Stimulated activated CD4-positive, alpha-beta T cell treated with anti-CD3 and anti-CD28 coated beads, TNF-alpha, amount 100 ng/mL, for 1 hour (primary cell): ENCODE measurements at places on chromosomes 2 and 18.

GRCh38 chr2:54000524-54000923 is 29.7 kb upstream of the PSME4 start:
- DNase-seq = no peak

DNA sequence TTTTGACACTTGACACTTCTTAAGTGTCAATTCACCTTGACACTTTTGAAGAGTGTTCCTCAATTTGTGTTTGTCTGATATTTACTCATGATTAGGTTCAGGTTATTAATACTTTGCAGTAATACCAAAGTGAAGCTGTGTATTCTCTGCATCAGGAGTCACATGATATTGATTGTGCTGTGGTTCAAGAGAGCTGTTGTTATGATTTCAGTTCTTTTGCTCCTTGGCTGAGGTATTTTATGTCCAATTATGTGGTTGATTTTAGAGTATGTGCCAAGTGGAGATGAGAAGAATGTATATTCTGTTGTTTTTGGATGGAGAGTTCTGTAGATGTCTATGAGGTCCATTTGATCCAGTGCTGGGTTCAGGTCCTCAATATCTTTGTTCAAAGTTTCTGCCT is 17.2 kb downstream of the EHBP1 start:
- no peak for DNase-seq

DNA sequence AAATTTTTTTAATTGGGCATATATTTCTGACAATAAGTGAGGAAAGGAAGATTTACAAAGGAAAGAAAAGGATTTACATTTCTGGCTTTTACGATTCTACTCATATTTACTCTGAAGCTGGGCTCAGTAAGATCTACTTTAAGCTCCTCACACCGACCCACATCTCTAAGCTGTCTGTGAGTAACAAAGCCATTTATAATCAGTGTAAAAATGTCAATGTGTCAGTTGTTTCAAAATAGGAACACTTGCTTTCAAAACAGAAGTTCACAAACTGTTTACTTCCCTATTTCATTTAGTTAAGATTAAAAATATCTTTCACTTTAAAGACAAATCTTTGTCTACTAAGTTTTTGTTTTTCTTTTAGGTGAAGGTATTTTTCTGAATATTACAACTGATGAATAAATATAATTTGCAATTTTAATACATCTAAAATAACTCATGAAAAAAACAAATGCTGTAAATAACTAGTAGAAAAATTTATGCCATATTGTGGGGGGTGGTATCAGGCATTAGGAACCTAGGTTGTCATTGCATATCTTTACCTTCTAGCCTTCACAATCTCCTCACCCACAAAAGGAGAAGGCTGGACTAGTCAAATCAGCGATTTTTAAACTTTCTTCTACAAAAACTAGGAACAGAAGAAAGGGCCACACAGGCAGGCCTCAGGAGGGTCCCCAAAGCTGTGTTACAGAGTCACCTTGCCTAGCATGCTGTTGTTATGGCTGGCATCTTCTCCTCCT is 64.5 kb downstream of the TMEM131 start:
- DNase-seq = no peak

GRCh38 chr2:24870891-24871705 is 48.9 kb downstream of the ADCY3 start:
- no peak for DNase-seq
